ENCODE measurements at places on chromosomes 16 and 17. TPM values are rescaled to one million over a fixed set of nuclear protein-coding genes. Genes with fewer than 3 reads are reported as not detected.

- peaks cover 66% of the 10 kb centered on the region for H3K4me1 ChIP-seq
- H3K27ac ChIP-seq: peak within 1 kb of the TSS; percentile 99
- peak within 1 kb of the TSS; percentile 75 for H3K4me3 ChIP-seq
- H3K27me3 ChIP-seq: no peaks in the 10 kb centered on the region
- H3K36me3 ChIP-seq: no peaks in the 10 kb centered on the region
- DNase-seq: peak; percentile 97
Measured at GRCh38 chr17:64020056-64020766, at the start of gene ICAM2. Gene ICAM2, minus strand, starts transcription at chr17:64020633. Its CDS starts 13,942 bp downstream, at chr17:64006691.

The FAM83G gene
- 14.6 TPM for total RNA-seq

- H3K27me3 ChIP-seq: no peaks in the 10 kb centered on the region
- H3K4me1 ChIP-seq: no peaks in the 10 kb centered on the region
- H3K36me3 ChIP-seq: peaks cover 84% of the 10 kb centered on the region
- H3K4me3 ChIP-seq: no peak overlapping the region
Measured at GRCh38 chr17:41907185-41907556, 11.6 kb downstream of the ACLY start.

DNA sequence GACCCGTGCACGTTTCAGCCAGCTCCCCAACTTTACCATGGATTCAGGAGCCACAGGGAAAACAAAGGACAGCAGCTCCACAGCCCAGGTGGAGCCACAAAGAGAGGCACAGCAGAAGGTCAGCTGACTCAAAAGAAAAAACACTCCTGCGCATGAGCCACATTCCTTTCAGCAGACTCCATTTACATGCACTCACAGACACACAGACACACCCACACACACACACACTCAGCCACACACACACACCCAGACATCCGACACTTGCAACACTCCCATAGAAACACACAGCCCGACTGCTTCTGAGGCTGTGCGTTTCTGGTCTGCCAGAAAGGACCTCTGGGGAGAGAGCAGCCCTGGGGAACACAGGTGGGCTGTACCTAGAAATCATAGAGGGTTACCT is 2335.5 kb downstream of the TP53TG3F start:
- no peak overlapping the region for H3K4me3 ChIP-seq
- DNase-seq: no peak
- H3K27ac ChIP-seq: no peak overlapping the region
- H3K4me1 ChIP-seq: no peaks in the 10 kb centered on the region

The SMIM5 gene
- 0.62 TPM for total RNA-seq

GRCh38 chr16:62831235-62831850 is 795.1 kb upstream of the CDH8 start:
- no peaks in the 10 kb centered on the region for H3K4me1 ChIP-seq
- no peak for DNase-seq
- H3K27me3 ChIP-seq: no peaks in the 10 kb centered on the region
- H3K4me3 ChIP-seq: no peak overlapping the region
- H3K27ac ChIP-seq: no peak overlapping the region

DNA sequence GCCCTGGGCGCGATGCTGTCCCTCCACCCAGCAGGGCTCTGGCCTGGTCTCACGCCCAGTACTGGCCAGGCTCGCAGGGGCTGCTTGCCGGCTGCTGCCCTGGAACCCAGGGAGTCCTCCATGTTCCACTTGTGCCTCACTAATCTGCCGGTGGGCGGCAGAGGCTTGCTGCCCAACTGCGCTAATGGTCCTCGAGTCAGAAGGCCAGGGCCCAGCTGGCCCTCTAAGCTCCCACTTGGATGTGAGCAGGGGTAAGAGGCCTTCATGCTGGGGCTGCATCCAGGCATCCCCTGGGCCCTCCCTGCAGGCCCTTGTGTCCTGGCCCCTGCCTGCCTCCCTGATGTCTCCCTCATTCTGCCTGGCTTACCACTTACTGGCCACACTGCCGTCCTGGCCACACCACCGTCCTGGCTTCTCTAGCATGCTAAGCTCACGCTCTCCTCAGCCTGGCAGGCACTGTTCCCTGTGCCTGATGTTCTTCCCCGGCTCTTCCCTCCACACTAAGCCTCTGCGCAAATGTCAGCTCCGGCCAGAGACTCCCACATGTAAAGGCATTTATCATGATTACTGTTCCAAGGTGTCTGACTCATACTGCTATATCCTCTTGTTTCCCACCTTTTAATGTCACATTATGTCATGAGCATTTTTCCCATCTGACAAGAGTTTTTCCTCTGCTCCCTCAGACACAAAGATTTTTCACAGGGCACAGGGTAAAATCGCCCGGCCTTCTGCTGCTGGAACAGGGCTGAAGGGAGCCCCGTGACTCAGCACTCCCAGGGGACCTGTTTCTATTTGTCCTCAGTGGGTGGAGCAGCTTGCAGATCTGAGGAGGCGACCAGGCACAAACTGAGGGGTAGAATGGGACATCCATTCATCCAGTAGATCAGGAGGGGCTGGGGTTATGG is 15.9 kb downstream of the B9D1 start:
- H3K4me1 ChIP-seq: no peaks in the 10 kb centered on the region
- no peak overlapping the region for H3K4me3 ChIP-seq
- peak; percentile 36 for DNase-seq
- H3K27ac ChIP-seq: no peak overlapping the region

DNA sequence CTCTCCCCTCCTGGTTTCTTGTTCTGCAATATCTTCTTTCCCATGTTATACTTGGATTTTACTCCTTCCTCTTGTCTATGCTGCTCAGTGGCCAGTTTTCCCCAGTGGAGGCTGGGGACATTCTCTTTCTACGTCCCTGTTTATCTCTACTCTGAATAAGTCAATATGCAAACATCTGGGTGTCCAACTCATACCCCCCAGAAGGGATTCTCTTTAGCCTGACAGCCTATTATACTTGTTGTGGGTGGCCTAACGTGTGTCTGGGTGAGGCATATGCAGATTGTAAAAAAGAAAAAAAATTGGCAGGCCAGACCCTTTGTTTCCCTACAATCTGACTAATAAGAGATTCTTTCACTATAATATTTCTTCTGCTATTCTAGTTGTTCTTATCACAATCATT is 134.2 kb upstream of the MAF start:
- no peaks in the 10 kb centered on the region for H3K4me1 ChIP-seq
- H3K27ac ChIP-seq: no peak overlapping the region
- H3K36me3 ChIP-seq: no peaks in the 10 kb centered on the region
- H3K4me3 ChIP-seq: no peak overlapping the region
- no peak for DNase-seq

DNA sequence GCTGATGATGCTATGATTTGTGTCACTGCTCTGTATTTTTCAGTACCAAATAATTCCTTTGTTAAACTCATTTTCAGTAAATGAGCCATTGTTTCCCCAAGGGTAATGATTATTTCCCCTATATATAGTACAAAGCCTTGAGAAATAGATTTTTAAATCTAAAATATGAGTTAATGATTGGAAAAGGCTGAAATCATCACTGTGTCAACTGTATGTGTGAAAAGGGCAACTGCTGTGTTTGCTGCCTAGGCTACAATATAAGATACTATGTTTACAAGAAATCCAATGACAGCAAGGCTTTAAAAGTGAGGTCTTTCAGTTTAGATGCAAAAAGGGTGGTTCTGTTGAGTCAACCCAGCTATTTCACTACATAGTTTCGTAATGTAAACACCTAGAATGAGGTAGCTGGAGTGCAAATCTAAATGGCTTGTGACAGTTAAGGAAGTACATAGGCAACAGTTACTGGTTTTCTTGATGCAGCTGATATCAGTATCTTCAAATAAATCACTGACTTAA is 15.3 kb downstream of the NLK start:
- H3K4me1 ChIP-seq: peaks cover 18% of the 10 kb centered on the region
- no peak overlapping the region for H3K27ac ChIP-seq
- no peak overlapping the region for H3K4me3 ChIP-seq
- peak; percentile 43 for DNase-seq

GRCh38 chr16:89256651-89257254 is 39.2 kb downstream of the ZNF778 start:
- DNase-seq: peak; percentile 59
- no peak overlapping the region for H3K27ac ChIP-seq
- no peaks in the 10 kb centered on the region for H3K27me3 ChIP-seq
- no peaks in the 10 kb centered on the region for H3K36me3 ChIP-seq
- peaks cover 19% of the 10 kb centered on the region for H3K4me1 ChIP-seq

The METTL26 gene
- total RNA-seq: 56.6 TPM

DNA sequence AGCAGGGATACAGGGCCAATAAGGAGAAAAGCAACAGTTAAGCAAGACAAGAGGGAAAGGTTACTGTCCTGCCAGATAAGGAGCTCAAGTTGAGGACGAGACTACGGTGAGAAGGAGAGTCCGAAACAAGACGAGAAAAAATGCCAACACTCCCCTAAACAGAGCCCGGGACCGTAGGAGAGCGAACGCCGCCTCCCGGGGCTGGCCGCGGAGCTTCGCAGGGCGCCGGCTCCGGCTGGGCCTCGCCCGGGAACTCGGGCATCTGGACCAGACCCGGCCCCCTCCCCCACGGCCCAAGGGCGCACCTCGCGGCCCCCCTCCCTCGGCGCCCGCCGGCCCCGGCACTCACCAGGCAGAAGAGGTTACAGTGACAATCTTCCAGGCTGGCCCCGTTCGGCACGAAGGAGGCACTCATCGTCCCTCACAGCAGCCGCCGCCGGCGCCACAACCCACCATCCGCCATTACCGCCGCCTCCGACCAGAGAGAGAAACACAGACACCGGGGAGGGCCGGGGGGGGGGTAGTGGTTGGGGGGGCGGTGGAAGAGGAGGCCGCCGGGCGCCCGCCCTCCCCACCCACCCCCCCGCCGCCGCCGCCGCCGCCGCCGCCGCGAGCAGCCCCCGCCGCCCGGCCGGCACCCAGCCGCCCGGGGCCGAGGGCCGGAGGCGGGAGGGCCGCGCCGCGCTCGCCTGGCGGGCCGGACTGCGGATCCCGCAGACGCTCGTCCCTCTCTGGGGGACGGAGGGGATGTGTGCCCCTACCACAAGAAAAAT is at the start of gene MED13:
TSS of gene MED13 (minus strand) at position 488 of the 773 bp plus-strand sequence. CDS start at position 415, 73 bp downstream.
- DNase-seq: peak; percentile 76
- H3K4me1 ChIP-seq: peaks cover 20% of the 10 kb centered on the region
- H3K36me3 ChIP-seq: no peaks in the 10 kb centered on the region
- peak within 1 kb of the TSS; percentile 97 for H3K27ac ChIP-seq
- peak within 1 kb of the TSS; percentile 94 for H3K4me3 ChIP-seq

DNA sequence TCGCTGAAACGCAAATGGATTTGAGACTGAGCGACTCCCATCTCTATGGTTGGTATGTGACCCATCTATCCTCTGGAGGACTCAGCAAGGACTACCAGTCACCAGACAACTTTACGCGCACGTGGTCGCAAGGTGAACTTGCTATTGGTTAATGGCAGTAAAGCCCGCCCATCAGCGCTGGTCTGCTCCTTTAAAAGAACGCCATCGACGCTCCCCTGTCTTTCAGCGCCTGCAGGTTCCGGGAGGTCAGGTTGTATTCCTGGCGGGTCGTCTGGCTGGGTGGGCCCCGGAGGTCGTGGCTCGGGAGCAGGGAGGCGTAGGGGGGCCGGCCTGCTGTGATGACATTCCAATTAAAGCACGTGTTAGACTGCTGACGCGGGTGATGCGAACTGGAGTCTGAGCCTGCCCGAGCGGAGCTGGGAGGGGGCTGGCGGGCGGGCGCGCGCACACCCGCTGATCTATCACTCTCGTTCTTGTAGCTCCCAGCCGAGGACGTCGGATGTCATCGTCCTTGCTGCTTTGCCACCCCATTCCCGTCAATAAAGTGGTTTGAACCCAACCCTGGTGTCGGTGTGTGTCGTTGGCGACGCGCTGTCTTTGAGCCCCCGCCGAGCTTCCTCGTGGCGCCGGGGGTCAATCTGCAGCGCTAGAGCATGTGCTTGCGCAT is 15.9 kb upstream of the ERN1 start:
- H3K36me3 ChIP-seq: peaks cover 3% of the 10 kb centered on the region
- H3K27me3 ChIP-seq: no peaks in the 10 kb centered on the region
- peak; percentile 98 for DNase-seq
- peak overlapping the region; percentile 92 for H3K4me3 ChIP-seq
- peaks cover 14% of the 10 kb centered on the region for H3K4me1 ChIP-seq

The DNAAF1 gene
- 0.30 TPM for total RNA-seq

The KRT9 gene
- not detected for total RNA-seq

The CACNA1H gene
- 0.07 TPM for total RNA-seq
